ENCODE measurements at places on chromosomes 12 and 14.

GRCh38 chr12:112885236-112885635 lies 21.5 kb upstream of the OAS1 start:
- DNase-seq, result no peak

DNA sequence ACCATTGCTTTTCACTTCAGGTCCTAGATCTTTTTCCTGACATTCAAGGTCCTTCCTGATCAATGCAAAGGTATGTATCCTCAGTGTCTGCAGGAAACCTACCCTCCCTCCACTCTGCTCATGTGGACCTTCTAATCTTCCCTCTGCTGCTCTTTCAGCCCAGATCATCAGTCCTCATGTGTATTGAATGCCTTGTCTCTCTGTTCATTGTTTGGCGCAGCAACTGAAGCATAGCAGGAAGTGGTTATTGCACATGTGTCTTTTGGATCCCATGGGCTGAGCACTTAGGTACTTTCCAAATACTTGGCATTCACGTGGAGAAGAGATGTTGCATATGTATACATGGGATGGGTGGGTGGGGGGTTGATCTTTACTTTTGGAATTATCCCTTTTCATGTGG lies 4.3 kb upstream of the NIN start:
- DNase-seq, result no peak

- no peak for DNase-seq
Observed at GRCh38 chr14:35898217-35898775, 72.2 kb downstream of the BRMS1L start.

DNA sequence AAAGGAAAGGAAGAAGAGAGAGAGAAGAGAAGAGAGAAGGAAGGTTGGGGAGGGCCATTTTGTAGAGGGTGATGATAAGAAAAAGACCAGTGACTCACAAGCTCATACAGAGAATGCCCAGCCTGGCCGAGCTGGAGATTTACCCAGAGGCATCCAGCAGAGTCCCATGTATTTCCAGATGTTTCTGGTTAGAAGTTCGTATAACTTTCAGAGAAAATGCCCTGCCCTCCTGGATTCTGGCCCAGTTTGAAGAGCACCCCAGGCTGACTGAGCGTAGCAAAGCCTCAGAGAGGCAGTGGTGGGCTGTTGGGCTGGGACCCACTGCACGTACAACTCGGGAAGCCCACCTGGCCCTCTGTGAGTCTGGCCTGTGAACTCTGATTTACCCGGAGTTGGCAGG lies 221.8 kb downstream of the SLC41A2 start:
- peak; percentile 69 for DNase-seq

GRCh38 chr12:47616440-47616839 lies 89.4 kb downstream of the RPAP3 start:
- no peak for DNase-seq

- no peak for DNase-seq
Observed at GRCh38 chr12:63170321-63170720, 19.3 kb upstream of the AVPR1A start.
